Stimulated activated CD4-positive, alpha-beta T cell treated with anti-CD3 and anti-CD28 coated beads, Interleukin-15, amount 100 ng/mL, for 1 hour (primary cell): ENCODE measurements at places on chromosomes 11 and 22.
A peak's percentile ranks its signal among the peaks of the same experiment; 100 is the strongest.

- no peak for DNase-seq
Measured at GRCh38 chr11:31972623-31973022, 118.3 kb upstream of the RCN1 start.

DNA sequence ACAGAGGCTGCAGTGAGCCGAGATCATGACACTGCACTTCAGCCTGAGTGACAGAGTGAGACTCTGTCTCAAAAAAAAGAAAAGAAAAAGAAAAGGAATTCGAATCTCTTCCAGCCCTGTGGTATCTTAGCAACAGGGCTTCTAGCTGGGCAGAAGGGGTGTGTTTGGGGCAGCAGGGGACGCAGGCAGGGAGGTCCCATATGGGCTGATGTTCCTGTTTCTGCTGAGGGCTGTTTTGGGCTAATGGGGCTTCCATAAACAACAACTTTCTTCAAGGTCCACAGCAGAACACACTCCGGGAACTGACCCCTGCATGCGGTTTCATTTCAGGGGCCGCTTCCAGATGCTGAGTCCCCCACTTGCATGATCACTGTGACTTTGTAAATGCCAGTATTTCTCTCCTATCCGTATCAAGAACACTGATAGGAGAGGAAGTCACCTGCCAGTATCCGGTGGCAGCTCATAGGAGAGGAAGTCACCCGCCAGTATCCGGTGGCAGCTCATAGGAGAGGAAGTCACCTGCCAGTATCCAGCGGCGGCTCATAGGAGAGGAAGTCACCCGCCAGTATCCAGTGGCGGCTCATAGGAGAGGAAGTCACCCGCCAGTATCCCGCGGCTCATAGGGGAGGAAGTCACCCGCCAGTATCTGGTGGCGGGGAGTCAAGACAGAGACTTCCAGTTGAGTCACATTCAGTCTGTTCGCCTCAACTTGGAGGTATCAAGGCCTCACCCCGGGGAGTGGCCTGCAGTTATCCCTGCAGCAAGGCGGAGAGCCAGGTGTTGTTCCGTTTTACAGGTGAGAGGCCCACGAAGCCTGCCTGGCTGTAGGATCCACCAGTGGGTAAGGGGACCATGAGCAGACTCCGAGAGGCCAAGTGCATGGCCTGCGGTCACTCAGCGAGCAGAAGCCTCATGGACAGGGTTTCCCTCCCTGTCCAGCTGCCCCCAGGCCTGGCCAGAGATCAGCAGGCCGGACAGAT, 8.3 kb upstream of the FGF19 start:
- DNase-seq: no peak

GRCh38 chr11:93123351-93123898, 74.4 kb downstream of the SLC36A4 start:
- DNase-seq: no peak

DNA sequence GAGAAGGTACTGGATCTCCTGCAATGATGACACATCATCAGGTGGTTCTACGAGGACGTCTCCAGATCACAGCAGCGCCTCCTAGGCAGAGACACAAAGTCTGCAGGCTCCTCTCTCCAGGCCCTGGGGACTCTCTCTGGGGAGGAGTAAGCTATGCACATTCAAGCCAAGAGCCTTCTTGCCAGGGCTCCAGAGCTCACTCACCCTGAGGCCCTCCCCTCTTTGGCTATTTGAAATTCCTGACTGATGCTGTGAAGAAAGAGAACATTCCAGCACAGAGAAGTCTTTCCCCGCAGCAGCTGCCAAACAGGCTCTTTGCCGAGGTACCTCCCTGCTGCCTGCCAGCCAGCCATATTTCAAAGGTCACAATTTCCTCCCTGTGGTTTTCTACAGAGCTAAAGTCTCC, 204.9 kb downstream of the CSNK2A3 start:
- DNase-seq: no peak

GRCh38 chr11:74226907-74227306, 55.8 kb downstream of the PPME1 start:
- no peak for DNase-seq

- DNase-seq: no peak
Measured at GRCh38 chr11:70524096-70524922, 126.0 kb downstream of the CTTN start.

GRCh38 chr11:44310463-44311272, 729 bp upstream of the ALX4 start:
- no peak for DNase-seq

DNA sequence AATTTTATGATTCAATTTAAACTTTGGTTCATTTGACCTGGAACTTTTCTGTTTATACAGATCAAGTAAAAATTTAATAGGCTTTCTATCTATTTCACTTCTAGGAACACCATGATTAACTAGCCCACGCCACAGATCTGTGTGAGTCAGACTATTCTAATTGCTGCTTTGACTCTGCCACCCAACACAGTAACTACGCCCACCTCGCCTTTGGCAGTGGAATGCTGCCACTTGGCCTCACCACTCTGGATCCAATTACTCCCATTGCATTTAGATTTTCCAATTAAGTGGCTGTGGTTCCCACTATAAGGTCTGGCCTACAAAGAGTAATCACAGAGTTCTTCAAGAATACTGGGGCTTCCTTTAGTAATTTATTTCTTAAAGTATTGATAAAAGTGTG, 46.6 kb upstream of the LIN7C start:
- no peak for DNase-seq

GRCh38 chr22:41709341-41709740, 10.0 kb downstream of the MEI1 start:
- DNase-seq: no peak

- no peak for DNase-seq
Measured at GRCh38 chr11:116888024-116888423, 50.6 kb upstream of the APOA1 start.

DNA sequence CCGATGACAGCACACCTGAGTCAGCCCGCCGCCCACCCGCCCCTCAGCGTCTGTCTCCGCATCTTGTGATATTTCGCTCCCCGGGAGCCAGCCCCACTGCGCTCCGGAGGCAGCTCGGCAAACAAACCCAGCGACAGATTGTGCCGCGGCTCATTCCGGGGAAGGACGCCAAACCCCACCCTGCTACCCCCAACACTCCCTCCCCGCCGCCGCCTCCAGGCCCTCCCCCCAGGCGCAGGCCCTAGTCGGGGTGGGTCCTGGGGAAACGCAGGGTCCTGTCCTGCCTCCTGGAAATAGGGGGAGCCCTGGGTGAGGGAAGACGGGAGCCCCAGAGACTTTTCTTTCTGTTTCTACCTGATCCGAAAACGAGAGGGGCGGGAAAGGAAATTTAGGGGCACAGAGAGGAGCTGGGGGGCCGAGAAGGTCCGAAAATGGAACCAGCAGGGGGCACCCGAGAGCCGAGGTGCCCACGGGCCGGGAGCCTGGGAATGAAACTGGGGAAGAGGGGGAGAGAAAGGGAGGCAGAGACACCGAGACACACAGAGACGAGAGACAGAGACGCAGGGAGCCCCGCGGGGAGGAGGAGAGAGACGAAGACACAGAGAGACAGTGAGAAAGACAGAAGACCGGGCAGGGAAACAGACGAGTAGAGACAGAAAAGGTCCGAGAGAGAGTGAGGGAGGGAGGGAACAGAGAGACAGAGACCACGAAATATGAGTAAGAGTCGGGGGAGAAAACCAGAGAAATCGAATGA, 1.7 kb upstream of the RTN4RL2 start:
- DNase-seq: peak; percentile 61

DNA sequence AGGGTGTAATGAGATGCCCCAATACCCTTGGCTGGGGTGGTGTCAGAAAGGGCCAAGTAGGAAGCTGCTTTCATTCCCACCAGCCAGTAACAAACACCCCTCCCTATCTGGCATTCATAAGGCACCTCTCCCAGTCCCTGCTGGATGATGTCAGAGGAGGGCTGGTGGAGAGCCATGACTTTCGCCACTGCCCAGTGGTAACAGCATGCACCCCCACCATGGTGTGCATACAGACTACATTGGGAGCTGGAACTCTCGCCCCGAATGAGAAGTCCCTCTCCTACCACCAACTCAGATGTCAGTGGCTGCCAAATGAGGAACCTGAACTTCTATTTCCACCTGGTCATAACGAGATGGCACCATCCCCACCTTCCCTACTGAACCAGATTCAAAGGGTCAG, 73.3 kb downstream of the SGSM3 start:
- DNase-seq: no peak

DNA sequence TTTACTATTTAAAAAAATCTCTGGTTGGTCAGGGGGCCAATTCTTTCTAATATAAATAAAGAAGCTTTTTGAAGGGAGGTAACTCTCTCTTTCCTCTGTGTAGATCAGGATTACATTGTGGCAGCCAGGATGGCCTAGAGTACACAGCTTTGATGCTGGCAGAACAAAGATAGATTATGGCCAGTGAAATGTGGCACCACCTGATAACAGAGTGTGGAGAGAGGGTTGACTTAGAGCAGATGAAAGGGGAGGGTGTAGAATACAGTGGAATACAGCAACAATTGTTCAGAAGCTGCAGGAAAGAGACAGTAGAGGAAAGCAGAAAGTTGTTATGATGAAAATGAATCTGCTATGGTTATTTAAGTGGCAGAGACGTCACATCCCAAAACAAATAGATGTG, 99.0 kb downstream of the FAR1 start:
- no peak for DNase-seq
